Esophagus muscularis mucosa (tissue), 4 donors: ENCODE measurements at places on chromosomes 4 and X. TPM values are rescaled to one million over a fixed set of nuclear protein-coding genes. Genes with fewer than 3 reads are reported as not detected.

The BEND2 gene
- not detected for total RNA-seq

The PORCN gene
- 17.9 TPM for total RNA-seq

The AREG gene
- total RNA-seq, result 3.4 TPM

The EDA gene
- total RNA-seq, result 4.3 TPM

The FAM184B gene
- not detected for total RNA-seq

The CT83 gene
- total RNA-seq, result not detected

The EFNB1 gene
- 17.4 TPM for total RNA-seq

DNA sequence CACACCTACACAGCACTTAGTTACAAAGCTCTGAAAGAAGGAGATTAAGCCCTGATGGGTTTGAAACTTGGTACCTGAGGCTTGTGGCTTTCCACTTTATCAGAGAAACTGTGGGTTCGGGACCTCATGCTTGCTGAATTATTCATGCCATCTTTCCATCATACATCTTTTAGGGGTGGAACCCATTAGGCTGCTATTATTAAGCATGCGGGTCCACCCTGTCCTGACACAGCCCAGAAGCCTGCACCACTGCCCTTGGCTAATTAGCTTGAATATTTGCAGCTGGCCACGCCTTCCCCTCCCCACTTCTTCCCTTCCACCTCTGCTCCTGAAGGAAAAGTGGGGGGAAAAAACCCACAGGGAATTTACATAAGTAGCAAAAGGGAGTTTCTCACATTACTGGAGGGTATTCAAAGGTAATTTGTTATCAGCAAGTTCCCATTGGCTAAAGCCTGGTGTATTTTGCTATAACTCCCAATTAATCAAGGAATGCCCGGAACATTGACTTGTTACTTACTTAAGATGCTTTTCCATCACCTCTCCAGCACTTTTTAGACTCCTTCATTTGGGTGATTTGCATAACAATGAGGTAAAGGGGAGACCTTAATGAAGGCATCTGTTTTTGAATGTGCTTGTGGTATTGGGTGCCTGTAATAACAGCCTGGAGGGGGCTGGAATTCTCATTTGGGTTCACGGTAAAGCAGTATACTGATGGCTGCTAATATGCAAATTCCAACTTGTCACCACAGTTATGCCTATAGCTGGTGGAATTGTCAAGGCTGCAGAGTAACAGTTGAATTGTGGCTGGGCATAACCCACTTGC lies 231.7 kb upstream of the GATB start:
- peak overlapping the region; percentile 73 for H3K27ac ChIP-seq
- no peaks in the 10 kb centered on the region for H3K27me3 ChIP-seq
- DNase-seq, result no peak
- H3K4me1 ChIP-seq, result peaks cover 16% of the 10 kb centered on the region
- H3K4me3 ChIP-seq, result no peak overlapping the region

DNA sequence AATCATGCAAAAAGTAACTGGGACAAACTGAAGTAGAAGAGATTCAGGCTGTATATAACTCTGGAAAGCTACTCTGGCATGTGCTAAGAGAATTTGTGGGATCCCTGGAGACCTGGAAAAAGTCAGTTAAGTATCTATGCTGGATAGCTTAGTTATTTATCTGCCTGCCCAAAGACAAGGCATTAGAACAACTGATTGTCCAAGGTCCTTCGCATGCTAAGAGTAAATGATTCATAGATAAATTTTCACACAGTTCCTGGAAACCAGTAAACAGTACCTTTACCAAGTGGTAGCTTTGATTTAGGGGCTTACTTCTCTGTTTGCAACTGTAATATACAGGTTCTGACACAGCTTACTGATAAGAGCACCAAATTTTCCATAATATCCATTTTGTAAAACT lies 104.8 kb downstream of the ATP11C start:
- no peak overlapping the region for H3K4me3 ChIP-seq
- DNase-seq, result no peak
- H3K27me3 ChIP-seq, result no peaks in the 10 kb centered on the region
- no peaks in the 10 kb centered on the region for H3K36me3 ChIP-seq

DNA sequence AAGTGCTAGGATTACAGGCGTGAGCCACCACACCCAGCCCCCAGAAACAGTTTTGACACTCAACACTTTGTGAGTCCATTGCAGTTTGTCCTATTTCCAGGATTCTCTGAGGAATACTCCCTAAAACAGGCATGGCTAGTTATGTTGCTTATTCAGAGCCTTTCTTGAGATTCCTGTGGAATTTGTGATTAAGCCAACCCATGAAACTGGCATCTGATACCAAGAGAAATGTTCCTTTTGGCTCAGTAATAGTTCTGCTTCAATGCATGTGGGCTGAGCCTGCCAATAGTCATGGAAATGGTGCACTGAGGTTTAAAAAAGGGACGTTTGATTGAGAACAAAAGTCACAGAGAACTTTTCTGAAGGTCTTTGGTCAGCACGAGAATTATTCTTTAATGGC lies 241.7 kb downstream of the PPP1R2C start:
- H3K4me3 ChIP-seq, result no peak overlapping the region
- H3K36me3 ChIP-seq, result no peaks in the 10 kb centered on the region
- H3K27me3 ChIP-seq, result no peaks in the 10 kb centered on the region
- no peak for DNase-seq

- H3K36me3 ChIP-seq, result no peaks in the 10 kb centered on the region
- peaks cover 22% of the 10 kb centered on the region for H3K4me1 ChIP-seq
- no peak overlapping the region for H3K27ac ChIP-seq
- no peak for DNase-seq
Measured at GRCh38 chr4:145939856-145940255, 1.2 kb upstream of the ZNF827 start.

GRCh38 chr4:11218692-11219091 lies 210.0 kb downstream of the HS3ST1 start:
- H3K27ac ChIP-seq, result no peak overlapping the region
- no peak overlapping the region for H3K4me3 ChIP-seq
- no peaks in the 10 kb centered on the region for H3K4me1 ChIP-seq
- no peak for DNase-seq
- no peaks in the 10 kb centered on the region for H3K36me3 ChIP-seq

GRCh38 chrX:129654652-129655546 lies at the start of gene APLN:
TSS of gene APLN (minus strand) at chrX:129654956. CDS start at chrX:129654630, 326 bp downstream.
- peak; percentile 77 for DNase-seq
- no peaks in the 10 kb centered on the region for H3K36me3 ChIP-seq
- H3K27me3 ChIP-seq, result no peaks in the 10 kb centered on the region
- H3K4me3 ChIP-seq, result peak within 1 kb of the TSS; percentile 55
- H3K4me1 ChIP-seq, result peaks cover 26% of the 10 kb centered on the region

DNA sequence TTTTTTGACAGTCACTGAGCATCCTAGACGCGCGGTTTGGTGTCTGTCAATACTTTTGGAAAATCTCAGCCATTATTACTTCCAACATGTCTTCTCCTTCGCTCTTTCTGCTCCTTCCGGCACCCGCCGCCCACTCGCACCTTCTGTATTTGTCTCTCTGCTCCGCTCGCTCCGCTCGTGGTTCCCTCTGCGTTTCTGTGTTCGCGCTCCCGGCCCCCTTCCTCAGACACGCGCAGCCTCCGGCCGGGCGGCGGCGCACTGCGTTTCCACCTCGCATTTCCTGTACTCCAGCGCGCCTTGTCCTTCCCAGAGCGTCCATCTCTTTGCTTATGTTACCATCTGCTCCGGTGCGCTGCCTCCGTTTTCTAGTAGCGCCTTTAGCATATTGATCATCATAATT lies 21.1 kb downstream of the PDE6B start:
- no peaks in the 10 kb centered on the region for H3K36me3 ChIP-seq
- no peaks in the 10 kb centered on the region for H3K27me3 ChIP-seq
- DNase-seq, result no peak
- no peak overlapping the region for H3K27ac ChIP-seq
- no peak overlapping the region for H3K4me3 ChIP-seq
- H3K4me1 ChIP-seq, result no peaks in the 10 kb centered on the region

- H3K36me3 ChIP-seq, result no peaks in the 10 kb centered on the region
- H3K4me3 ChIP-seq, result no peak overlapping the region
- DNase-seq, result no peak
- H3K27me3 ChIP-seq, result no peaks in the 10 kb centered on the region
- H3K27ac ChIP-seq, result no peak overlapping the region
Measured at GRCh38 chr4:102405821-102406401, 60.6 kb upstream of the SLC39A8 start.

DNA sequence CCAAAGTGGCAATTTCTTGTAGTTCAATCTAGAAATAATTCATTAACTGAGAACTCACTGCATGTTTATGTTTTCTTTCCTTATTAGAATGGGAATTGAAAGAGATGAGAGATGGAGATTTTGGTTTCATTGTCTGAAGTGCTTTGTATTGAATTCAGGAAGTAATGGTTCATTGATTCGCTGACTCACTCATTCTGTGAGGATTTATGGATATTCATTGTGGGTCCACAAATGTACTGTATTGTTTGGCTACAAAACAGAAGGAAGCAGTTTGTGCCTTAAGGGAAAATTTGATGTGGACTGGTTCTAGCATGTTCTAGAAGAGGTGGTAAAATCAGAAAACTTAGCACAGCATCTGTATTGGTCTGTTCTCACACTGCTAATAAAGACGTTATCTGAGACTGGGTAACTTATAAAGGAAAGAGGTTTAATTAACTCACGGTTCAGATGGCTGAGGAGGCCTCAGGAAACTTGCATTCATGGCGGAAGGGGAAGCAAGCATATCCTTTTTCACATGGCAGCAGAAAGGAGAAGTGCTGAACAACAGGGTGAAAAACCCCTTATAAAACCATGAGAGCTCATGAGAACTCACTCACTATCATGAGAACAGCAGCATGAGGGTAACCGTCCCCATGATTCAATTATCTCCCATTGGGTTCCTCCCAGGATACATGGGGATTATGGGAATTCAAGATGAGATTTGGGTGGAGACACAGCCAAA lies 132.3 kb upstream of the VCX3A start:
- H3K27ac ChIP-seq, result no peak overlapping the region
- no peak for DNase-seq
- H3K4me3 ChIP-seq, result no peak overlapping the region
- H3K36me3 ChIP-seq, result no peaks in the 10 kb centered on the region
- H3K27me3 ChIP-seq, result no peaks in the 10 kb centered on the region

GRCh38 chr4:1410491-1411325 lies 4.5 kb upstream of the NKX1-1 start:
- peaks cover 41% of the 10 kb centered on the region for H3K4me1 ChIP-seq
- H3K27me3 ChIP-seq, result peaks cover 72% of the 10 kb centered on the region
- H3K27ac ChIP-seq, result no peak overlapping the region
- H3K4me3 ChIP-seq, result no peak overlapping the region

- H3K27ac ChIP-seq, result no peak overlapping the region
- H3K4me3 ChIP-seq, result no peak overlapping the region
- DNase-seq, result no peak
- H3K4me1 ChIP-seq, result no peaks in the 10 kb centered on the region
- no peaks in the 10 kb centered on the region for H3K27me3 ChIP-seq
Measured at GRCh38 chr4:3515646-3516045, 16.6 kb downstream of the LRPAP1 start.

DNA sequence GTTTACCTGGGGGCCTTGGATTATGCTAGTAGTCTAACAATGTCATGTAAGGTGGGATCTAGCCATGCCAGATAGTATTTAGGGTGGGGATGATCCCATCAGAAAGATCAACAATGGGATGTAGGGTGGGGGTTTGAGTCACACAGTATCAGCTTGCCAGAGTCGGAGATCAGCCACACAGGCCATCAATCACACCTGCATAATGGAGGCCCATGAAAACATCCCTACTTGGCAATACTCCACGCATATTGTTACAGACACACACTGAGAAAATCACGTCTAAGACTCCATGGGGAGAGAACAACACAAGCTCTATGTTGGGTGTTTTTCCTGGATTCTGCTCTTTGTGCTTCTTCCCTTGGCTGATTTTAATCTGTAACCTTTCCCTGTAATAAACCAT lies 49.5 kb upstream of the SLC25A4 start:
- no peaks in the 10 kb centered on the region for H3K4me1 ChIP-seq
- no peaks in the 10 kb centered on the region for H3K36me3 ChIP-seq
- no peaks in the 10 kb centered on the region for H3K27me3 ChIP-seq
- no peak overlapping the region for H3K27ac ChIP-seq
- DNase-seq, result no peak

- DNase-seq, result no peak
- no peaks in the 10 kb centered on the region for H3K27me3 ChIP-seq
- H3K27ac ChIP-seq, result no peak overlapping the region
- H3K4me3 ChIP-seq, result no peak overlapping the region
Measured at GRCh38 chr4:141159027-141159426, 25.8 kb upstream of the RNF150 start.
